ENCODE measurements at places on chromosomes 11 and 22. TPM values are rescaled to one million over a fixed set of nuclear protein-coding genes. Genes with fewer than 3 reads are reported as not detected.

Gene LYVE1
- not detected for total RNA-seq

Gene RIC3
- total RNA-seq = not detected

Gene KDM4E
- total RNA-seq = not detected

Gene HORMAD2
- not detected for total RNA-seq

Gene OR4D5
- not detected for total RNA-seq

Gene KRTAP5-11
- total RNA-seq = not detected

Gene SMC1B
- 0.09 TPM for total RNA-seq

Gene KCTD21
- 14.5 TPM for total RNA-seq

Gene CATSPER1
- not detected for total RNA-seq
